ENCODE measurements at places on chromosomes 16 and 17. TPM values are rescaled to one million over a fixed set of nuclear protein-coding genes. Genes with fewer than 3 reads are reported as not detected.

The FBXO39 gene
- not detected for polyA plus RNA-seq

The ADAMTS18 gene
- 3.7 TPM for polyA plus RNA-seq

The TBX2 gene
- polyA plus RNA-seq = 12.2 TPM

The CFAP119 gene
- polyA plus RNA-seq = 2.6 TPM

The TAC4 gene
- 1.6 TPM for polyA plus RNA-seq

The DHODH gene
- 13.0 TPM for polyA plus RNA-seq

The C1QTNF8 gene
- polyA plus RNA-seq = not detected

DNA sequence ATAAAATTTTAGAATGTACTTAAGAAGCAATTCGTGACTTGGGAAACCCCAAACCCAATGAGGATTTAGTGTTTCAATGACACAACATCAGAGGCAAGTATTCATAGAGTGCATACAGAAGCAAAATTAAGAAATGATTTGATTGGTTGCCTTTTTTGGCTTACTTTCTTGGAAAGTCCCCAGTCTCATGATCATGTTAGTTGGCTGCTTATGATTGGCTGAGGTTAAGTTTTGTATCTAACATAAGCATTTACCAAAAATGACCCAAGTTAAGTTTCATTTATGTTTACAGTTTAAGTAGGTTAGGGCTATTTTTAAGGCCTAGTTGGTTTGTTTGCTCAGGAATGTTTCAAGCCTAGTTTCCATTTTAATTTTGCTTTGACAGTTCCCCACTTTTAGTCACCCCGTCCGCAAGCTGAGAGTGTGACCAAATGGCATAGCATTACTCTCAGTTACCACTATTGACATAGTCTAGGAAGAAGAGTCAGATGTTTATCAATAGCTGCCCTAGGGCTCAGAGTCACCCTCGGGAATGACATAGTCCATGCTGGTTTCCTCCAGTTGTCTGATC lies 36.2 kb downstream of the DGKE start:
- no peak for DNase-seq

- no peak for DNase-seq
These were observed 23.9 kb downstream of the PHB1 start for GRCh38 chr17:49390548-49391324.

DNA sequence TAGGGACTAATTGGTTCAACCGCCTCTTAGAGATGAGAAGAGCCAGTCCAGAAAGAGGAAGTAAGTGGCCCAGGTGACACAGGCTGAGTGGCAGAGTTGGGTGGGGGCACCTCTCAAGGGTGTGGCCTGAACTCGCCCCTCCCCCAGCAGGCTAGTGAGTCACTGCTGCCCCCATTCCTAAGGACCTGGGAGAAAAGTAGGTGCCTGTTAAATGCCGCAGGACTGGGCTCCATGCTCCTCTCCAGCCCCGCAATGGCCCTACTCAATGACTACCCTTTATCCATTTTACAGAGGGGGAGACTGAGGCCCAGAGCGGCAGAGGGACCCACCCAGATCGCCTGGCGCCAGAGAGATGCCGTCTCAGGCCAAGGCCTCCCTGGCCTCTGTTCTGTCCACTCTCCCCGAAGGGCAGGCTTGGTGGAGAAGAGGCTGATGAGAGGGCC lies 8.1 kb downstream of the TMEM235 start:
- no peak for DNase-seq

DNA sequence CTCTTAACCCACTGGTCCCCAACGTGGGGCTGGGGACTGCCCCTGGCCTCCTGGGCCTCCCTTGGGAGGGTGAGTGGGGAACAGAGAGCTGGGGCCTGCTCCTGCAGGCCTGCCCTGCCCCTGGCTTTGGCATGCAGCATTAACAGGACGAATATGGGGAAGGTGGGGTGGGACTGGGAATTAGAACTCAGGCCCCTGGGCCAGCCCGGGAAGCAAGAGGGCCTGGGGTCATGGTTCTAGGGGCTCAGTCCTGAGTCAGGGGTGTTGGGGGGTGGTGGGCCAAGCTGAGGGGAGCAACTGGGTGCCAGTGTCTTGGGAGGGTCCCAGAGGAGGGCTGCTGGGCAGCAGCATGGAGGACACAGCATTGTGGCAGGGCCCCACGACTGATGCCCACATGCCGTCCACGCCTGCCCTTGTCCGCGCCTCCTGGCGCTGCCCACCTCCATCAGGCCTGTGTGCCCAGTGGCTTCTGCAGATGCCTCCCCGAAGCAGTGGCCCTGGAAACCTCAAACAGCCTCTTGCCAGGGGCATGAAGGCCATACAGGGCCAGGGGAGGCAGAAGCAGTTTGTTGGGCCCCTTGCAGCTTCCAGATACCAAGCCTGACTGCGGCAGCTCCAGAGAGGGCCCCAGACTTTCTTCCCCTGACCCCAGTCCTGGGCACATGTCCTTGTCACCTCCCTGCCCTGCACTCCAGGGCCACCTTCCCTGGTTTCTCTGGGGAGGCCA lies 4.8 kb downstream of the MAP2K3 start:
- no peak for DNase-seq

- peak; percentile 43 for DNase-seq
These were observed 60.3 kb upstream of the FBXO47 start for GRCh38 chr17:39027455-39028035.

GRCh38 chr17:50560185-50560824 lies at the start of gene CACNA1G:
TSS of gene CACNA1G (plus strand) at chr17:50560715. CDS start at chr17:50561460, 745 bp downstream.
- DNase-seq = peak; percentile 96

DNA sequence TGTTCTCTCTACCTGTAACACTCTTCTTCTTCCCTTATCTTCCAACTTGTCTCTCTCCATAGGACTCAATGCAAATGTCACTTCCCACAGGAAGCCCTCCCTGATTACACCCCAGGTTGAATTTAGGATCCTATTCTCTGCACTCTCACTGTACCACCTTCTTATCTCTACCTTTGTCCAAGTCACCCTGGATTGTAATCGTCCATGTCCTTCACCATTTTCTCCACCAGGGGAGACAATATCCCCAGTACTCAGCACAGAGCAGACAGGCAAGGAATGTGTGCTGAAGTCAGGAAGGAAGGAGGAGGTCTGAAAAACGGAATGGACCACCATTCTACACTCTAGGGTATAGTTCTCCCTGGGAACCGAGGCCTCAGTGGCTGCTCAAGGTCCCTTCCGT lies 14.2 kb downstream of the C16orf82 start:
- no peak for DNase-seq

- peak; percentile 38 for DNase-seq
These were observed 46.1 kb downstream of the ZNRF1 start for GRCh38 chr16:75044800-75045361.

GRCh38 chr17:81428948-81429774 lies 33.9 kb downstream of the BAHCC1 start:
- DNase-seq = no peak

DNA sequence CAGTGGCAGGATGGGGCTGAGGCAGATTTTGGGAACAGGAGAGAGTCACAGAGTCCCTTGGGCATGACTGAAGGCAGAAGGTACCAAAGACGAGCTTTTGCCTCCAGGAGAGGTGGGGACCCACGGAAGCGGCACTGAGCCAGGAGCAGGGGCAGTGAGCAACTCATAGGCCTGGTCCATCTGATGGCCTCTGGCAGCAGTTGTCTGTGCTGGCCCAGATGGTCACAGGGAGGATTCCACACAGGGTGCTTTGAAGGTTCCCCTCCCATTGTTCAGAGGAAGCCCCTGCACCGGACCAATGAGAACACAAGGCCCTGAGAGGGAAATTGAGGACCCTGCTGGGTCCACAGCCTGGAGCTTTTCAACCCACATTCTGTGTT lies 360.3 kb upstream of the TNRC6C start:
- DNase-seq = no peak

DNA sequence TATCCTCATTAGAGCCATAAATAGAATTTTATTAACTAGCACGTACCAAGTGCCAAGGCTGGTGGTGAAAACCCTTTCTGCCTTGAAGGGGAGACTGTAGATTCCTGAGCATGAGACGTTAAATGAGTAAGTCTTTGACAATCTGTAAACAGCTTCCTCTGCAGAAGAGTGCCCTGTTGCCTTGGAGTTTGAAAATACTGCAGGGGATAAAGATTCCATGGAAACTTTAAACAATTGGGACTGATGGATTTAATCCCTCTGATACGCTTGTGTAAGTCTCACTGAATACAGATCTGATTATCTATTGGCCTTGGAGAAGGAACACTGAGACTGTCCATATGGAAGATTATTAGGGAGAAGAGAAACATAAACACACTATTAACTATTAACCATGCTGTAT lies 1053.4 kb upstream of the RBFOX1 start:
- no peak for DNase-seq

DNA sequence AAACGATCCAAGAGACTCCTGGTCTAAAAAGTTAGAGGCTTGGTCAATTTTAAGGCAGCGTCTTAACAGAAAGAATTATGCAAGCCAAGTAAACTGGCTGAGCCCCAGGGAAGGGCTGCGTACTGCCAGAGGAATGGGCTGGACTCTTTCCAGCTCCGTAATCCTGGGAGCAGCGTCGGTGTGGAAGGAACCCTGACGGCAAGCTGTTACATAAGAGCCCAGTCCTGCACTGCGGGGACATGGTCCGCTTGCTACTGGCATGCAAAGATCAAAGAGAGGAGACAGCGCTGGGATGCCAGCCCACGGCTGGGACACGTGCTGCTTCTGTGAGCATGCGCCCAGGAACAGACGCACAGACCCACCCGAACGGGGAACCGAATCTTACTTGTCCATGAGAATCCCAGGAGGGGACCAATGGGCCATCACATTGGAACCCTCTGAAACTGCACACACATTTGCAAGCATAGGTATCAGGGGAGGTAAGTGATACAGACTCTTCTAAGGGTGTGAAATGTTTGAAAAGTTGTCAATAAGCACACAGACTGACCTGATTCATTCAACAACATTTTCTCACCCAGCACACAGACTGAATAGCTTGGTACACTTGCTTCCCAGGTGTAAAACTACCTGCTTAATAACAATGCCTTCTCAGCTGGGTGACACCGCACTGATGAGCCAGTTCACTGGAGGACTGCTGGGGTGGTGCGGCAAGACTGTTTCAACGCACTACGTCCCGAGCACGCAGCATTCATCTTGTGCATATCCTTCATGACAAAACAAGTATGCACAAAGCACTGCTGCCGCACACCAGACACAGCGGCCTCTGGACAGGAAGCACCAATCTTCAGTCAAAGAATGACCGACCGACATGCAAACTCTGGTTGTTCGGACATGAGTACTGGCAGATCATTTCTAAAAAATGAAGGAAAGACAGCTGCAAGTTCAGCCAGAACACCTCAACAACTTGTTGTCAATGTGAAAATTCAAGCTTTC lies 94.9 kb downstream of the ANKRD11 start:
- DNase-seq = peak; percentile 86

DNA sequence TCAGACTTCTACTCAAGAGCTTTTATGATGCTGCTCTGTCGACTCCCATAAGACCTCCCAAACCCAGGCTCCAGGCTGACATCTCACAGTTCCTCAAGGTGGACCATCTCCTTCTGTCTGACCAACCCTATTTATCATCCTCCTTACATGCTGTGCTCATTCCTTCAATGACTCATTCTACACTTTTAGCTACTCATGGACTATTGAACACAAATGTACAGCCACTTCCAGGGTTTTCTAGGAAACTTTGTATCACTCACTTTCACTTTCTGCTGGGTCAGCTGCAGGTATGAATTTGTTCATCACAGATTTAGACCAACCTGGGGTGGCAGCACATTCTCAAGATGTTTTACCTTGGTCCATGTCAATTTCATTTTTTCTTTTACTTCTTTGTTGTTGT lies 162.4 kb upstream of the FAM20A start:
- DNase-seq = no peak

DNA sequence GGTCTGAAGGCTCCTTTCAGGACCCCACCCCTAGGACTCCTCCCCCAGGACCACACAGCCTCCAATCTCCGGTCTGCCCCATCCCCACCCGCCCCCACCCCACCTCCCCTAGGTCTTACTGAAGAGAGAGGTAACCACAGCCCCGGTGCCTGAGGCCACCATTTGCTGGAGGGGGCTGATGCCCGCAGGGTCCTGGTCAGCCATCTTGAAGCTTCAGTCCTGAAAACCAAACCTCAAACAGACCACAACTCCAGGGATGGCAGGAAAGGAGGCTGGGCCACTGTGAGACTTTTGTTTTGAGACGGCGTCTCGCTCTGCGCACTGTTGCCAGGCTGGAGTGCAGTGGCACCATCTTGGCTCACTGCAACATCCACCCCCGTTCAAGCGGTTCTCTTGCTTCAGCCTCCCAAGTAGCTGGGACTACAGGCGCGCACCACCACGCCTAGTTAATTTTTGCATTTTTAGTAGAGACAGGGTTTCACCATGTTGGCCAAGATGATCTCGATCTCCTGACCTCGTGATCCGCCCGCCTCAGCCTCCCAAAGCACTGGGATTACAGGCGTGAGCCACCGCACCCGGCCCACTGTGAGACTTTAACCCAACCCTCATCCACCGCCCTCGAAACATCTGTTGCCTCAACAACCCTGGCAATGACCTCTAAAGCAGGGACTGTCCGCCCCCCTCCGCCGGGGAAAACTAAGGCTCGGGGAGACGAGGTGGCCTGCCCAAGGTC lies 1.1 kb downstream of the SLC25A39 start:
- DNase-seq = no peak

DNA sequence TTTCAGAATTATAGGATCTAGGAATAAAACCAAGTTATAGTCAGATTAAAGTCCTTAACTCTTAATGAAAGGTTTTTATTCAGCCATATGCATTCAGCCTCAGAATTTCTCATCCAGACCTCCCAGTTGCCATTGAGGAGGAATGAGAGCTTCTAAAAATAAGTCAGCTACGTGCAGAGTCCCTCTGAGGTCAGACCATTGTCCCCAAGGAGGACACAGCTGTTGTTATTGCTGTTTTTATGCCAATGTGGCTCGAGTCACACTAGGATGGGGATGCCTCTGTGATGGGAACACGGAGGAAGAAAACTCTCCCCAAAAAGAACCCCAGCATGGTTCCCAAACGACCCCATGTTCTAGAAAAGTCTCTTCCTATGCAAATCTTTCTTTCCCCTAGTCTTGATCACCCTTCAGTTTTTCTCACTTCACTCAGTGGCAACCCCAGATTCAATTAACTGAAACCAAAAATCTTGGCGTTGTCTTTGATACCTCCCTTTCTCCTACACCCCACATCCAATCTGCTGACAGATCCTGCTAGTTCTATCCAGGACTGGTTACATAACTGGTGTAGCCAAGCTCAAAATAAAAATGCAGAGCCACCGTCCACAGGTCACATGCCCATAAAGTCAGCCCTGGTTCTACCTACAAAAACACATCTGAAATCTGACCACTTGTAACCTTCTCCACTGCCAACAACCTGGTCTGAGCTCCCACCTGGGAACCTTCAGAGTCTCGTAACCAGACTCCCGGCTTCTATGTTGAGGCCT lies 138.2 kb upstream of the ERCC4 start:
- DNase-seq = peak; percentile 20

All from hindlimb muscle (tissue), 1 donor.